Vagina (tissue), 2 donors: ENCODE measurements at places on chromosomes 13 and 19.
A peak's percentile ranks its signal among the peaks of the same experiment; 100 is the strongest.

- no peak overlapping the region for H3K4me3 ChIP-seq
- no peaks in the 10 kb centered on the region for H3K36me3 ChIP-seq
- H3K27ac ChIP-seq, result no peak overlapping the region
- no peaks in the 10 kb centered on the region for H3K27me3 ChIP-seq
These were observed 32.1 kb upstream of the TCF3 start for GRCh38 chr19:1684573-1684912.

DNA sequence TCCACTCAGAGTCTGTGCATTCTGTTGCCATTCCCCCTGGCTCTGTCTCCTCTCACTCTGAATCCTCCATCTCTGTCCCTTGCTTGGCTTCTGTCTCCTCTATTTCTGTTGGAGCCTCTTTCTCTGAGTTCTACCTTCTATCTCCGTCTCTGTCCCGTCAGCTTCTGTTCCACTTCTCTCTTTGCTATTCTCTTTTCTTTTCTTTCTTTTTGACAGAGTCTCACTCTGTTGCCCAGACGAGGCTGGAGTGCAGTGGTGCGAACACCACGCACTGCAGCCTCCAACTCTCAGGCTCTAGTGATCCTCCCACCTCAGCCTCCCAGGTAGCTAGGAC is 33.8 kb upstream of the LRRC4B start:
- H3K4me3 ChIP-seq, result no peak overlapping the region
- no peaks in the 10 kb centered on the region for H3K4me1 ChIP-seq
- H3K36me3 ChIP-seq, result no peaks in the 10 kb centered on the region
- DNase-seq, result no peak
- H3K27ac ChIP-seq, result no peak overlapping the region

- no peak overlapping the region for H3K4me3 ChIP-seq
- no peaks in the 10 kb centered on the region for H3K36me3 ChIP-seq
- no peaks in the 10 kb centered on the region for H3K4me1 ChIP-seq
- no peak for DNase-seq
These were observed 7.0 kb downstream of the TMEM221 start for GRCh38 chr19:17441241-17442021.

DNA sequence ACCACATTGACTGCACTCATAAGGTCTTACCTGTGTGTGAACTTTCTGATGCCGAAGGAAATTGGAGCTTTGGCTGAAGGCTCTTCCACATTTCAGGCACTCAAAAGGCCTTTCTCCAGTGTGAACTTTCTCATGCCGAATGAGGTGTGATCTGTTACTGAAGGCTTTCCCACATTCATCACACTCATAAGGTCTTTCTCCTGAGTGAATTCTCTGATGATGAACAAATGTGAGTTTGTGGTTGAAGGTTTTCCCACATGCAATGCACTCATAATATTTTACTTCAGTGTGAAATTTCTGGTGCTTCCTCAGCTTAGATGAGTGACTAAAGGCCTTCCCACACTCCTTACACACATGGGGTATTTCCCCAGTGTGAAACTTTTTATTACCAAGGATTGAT is 5.7 kb downstream of the ZNF132 start:
- H3K4me1 ChIP-seq, result peaks cover 2% of the 10 kb centered on the region
- H3K27me3 ChIP-seq, result no peaks in the 10 kb centered on the region
- H3K27ac ChIP-seq, result no peak overlapping the region
- DNase-seq, result no peak
- no peak overlapping the region for H3K4me3 ChIP-seq
- peaks cover 12% of the 10 kb centered on the region for H3K36me3 ChIP-seq

- H3K27ac ChIP-seq, result peak overlapping the region; percentile 90
- no peak for DNase-seq
- peaks cover 29% of the 10 kb centered on the region for H3K4me1 ChIP-seq
- no peaks in the 10 kb centered on the region for H3K36me3 ChIP-seq
- peak overlapping the region; percentile 70 for H3K4me3 ChIP-seq
These were observed 6.8 kb upstream of the ARRDC2 start for GRCh38 chr19:18000915-18001776.

DNA sequence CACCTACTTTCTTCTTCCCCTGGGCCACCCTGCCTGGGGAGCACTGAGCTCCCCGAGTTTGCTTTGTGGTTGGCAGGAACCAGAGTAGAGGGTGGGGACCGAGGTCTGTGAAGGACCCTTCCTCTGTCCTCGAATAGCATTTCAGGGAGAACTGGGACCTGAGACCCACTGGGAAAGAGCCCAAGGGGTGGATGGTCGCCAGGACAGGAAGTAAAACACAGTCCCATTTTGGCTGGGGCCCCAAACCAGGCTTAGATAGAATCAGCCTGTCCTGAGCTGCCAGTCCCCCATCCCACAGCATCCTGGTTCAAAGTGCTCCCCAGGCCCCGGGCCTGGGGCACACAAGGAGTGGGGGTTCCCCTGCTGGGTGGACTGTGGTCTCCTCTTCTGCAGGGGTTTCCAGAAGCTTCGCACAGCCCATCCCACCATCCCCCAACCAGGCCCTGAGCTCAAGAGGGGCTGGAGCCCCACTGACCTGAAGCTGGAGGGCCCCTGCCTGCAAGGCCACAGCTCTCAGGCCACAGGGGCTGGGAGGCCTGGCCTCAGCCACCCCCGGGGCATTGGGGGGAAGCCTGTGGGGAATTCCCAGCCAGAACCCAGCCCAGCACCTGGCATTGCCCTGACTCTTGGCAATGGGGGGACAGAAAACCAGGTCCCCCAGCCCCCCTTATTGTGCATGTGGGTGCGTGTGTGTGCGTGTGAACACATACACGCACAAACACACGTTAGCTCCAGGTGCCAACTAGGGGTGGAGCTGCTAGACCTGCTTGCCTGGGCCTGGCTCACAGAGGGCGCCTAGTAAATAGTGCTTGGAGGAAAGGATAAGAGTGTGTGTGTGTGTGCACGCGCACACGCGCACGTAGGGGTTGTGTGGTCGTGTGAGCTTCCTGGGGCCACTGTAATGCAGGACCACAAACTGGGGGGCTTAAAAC is 995 bp upstream of the MKNK2 start:
- H3K27ac ChIP-seq, result peak overlapping the region; percentile 99
- H3K4me3 ChIP-seq, result peak overlapping the region; percentile 99
- no peak for DNase-seq
- H3K4me1 ChIP-seq, result peaks cover 85% of the 10 kb centered on the region
- H3K27me3 ChIP-seq, result no peaks in the 10 kb centered on the region

- no peak for DNase-seq
- peak overlapping the region; percentile 96 for H3K27ac ChIP-seq
- peaks cover 4% of the 10 kb centered on the region for H3K36me3 ChIP-seq
- no peak overlapping the region for H3K4me3 ChIP-seq
These were observed 59.0 kb downstream of the SERP2 start for GRCh38 chr13:44432650-44433049.

GRCh38 chr13:33079960-33080359 is 63.7 kb downstream of the KL start:
- no peaks in the 10 kb centered on the region for H3K36me3 ChIP-seq
- no peak overlapping the region for H3K4me3 ChIP-seq
- no peak overlapping the region for H3K27ac ChIP-seq
- no peaks in the 10 kb centered on the region for H3K4me1 ChIP-seq
- no peak for DNase-seq

GRCh38 chr19:44113784-44114390 is 688 bp downstream of the ZNF225 start:
- H3K27ac ChIP-seq, result peak overlapping the region; percentile 22
- H3K36me3 ChIP-seq, result no peaks in the 10 kb centered on the region
- DNase-seq, result no peak
- H3K4me1 ChIP-seq, result peaks cover 10% of the 10 kb centered on the region
- no peaks in the 10 kb centered on the region for H3K27me3 ChIP-seq

- no peaks in the 10 kb centered on the region for H3K27me3 ChIP-seq
- H3K36me3 ChIP-seq, result no peaks in the 10 kb centered on the region
- peak overlapping the region; percentile 55 for H3K4me3 ChIP-seq
- H3K27ac ChIP-seq, result peak overlapping the region; percentile 66
- no peak for DNase-seq
- H3K4me1 ChIP-seq, result peaks cover 48% of the 10 kb centered on the region
These were observed 6.2 kb downstream of the HRC start for GRCh38 chr19:49148784-49149651.

- H3K4me3 ChIP-seq, result no peak overlapping the region
- no peaks in the 10 kb centered on the region for H3K36me3 ChIP-seq
- H3K27ac ChIP-seq, result no peak overlapping the region
- no peaks in the 10 kb centered on the region for H3K4me1 ChIP-seq
These were observed 26.0 kb upstream of the IRS2 start for GRCh38 chr13:109812382-109812781.

DNA sequence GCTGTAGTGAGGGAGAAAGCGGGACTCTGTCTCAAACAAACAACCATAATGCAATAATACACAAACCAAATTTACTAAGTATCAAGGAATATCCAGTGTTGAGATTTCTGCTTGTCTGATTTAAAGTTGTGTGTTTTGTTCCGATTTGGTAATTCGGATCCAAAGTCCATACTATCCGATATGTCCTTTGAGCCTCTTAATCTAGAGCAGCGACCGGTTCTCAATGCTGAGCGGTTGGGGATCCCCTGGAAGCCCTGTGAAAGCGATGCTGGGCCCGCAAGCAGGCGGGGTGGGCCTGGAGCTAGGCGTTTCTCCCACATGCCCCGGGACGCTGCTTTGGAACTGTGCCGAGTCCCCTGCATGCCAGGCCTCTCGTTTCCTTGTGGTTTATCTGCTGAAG is 20.2 kb downstream of the C19orf44 start:
- no peaks in the 10 kb centered on the region for H3K27me3 ChIP-seq
- no peak overlapping the region for H3K27ac ChIP-seq
- no peak for DNase-seq

DNA sequence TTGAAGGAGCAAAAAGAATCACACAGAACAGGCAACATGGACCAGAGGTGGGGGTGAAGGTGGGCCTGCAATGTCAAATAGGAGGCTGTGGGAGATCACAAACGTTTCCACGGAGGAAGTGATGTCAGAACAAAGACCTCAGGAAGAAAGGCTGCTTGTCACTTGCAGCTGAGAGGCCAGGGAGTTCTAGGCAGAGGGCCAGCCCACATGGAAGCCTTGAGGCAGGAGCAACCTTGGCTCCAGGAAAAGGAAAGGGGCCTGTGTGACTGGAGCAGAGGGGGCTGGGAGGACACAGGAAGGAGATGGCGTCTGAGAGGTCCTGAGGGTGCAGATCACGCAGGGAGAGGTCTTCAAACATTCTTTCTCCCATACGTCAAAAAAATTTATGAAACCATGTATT is 16.3 kb downstream of the ZNF160 start:
- no peaks in the 10 kb centered on the region for H3K36me3 ChIP-seq
- H3K27me3 ChIP-seq, result no peaks in the 10 kb centered on the region
- no peaks in the 10 kb centered on the region for H3K4me1 ChIP-seq
- no peak overlapping the region for H3K4me3 ChIP-seq
- no peak overlapping the region for H3K27ac ChIP-seq
- DNase-seq, result no peak

DNA sequence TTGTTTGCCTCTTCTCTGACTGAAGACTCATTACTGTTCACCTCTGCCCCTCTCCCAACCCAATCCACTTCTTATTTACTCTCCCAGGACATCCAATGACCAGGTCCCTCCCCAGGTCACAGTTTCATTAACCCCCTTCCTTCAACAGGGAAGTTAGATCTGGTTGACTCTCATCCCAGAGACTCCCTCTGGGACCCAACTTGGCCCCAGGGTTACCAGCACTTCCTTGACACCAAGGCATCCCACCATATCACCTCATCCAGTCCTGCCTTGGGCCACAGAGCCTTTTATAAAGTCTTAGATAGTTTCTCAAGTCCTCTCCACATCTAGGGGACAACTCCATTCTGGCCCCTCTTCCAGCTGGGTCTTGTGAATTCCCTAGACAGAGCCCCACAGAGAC is 470.6 kb upstream of the TSHZ3 start:
- no peak for DNase-seq
- H3K27me3 ChIP-seq, result no peaks in the 10 kb centered on the region
- no peak overlapping the region for H3K4me3 ChIP-seq
- peaks cover 5% of the 10 kb centered on the region for H3K4me1 ChIP-seq
- H3K27ac ChIP-seq, result no peak overlapping the region

DNA sequence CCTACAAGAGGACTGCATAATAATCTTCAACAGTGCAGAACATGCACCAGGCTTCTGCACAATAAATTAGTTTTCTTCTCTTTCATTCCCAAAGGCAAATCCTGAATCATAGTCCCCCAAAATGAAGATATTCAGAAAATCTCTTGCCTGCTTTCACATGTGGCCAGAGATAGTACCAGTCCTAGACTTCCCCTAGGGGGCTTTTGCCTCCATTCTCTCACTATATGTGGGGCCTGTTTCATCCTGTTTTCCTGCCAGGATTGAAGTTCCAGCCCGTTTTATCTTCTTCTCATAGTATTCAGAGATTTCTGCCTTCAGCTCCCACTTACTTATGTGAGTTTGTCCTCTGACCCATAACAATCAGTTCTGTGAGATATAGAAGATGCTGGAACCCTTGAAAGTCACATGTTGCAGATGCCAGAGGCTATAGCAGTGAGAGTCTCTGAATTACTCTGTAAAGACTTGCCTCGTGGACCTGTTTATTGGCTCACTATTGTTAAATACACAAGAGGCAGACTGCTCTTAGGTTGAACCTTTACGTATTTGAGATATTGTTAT is 421.9 kb upstream of the PCDH9 start:
- no peaks in the 10 kb centered on the region for H3K36me3 ChIP-seq
- H3K27ac ChIP-seq, result no peak overlapping the region
- H3K27me3 ChIP-seq, result no peaks in the 10 kb centered on the region
- no peaks in the 10 kb centered on the region for H3K4me1 ChIP-seq
- no peak overlapping the region for H3K4me3 ChIP-seq

GRCh38 chr13:46624353-46624752 is 71.4 kb downstream of the LRCH1 start:
- no peak overlapping the region for H3K4me3 ChIP-seq
- no peaks in the 10 kb centered on the region for H3K36me3 ChIP-seq
- no peak overlapping the region for H3K27ac ChIP-seq
- H3K4me1 ChIP-seq, result peaks cover 33% of the 10 kb centered on the region
- no peaks in the 10 kb centered on the region for H3K27me3 ChIP-seq

GRCh38 chr19:58380037-58380661 is 681 bp downstream of the ZNF837 start:
- H3K4me3 ChIP-seq, result peak overlapping the region; percentile 72
- no peak for DNase-seq
- peak overlapping the region; percentile 90 for H3K27ac ChIP-seq

GRCh38 chr19:30629086-30629485 is 256.9 kb downstream of the ZNF536 start:
- no peak overlapping the region for H3K4me3 ChIP-seq
- H3K36me3 ChIP-seq, result no peaks in the 10 kb centered on the region

DNA sequence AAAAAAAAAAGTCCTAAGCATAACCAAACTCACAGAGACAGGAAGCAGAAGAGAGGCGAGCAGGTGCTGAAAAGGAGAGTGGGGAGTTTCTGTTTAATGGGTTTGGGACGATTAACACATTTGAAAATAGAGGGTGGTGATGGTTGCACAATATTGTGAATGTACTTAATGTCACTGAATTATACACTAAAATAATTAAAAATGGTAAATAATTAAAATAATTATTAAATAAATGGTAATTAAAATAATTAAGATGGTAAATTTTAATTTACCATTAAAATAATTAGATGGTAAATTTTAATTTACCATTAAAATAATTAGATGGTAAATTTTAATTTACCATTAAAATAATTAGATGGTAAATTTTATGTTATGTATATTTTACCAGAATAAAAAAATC is 74.8 kb upstream of the XPO4 start:
- no peak overlapping the region for H3K4me3 ChIP-seq
- H3K27ac ChIP-seq, result no peak overlapping the region
- no peaks in the 10 kb centered on the region for H3K27me3 ChIP-seq
- DNase-seq, result no peak
- no peaks in the 10 kb centered on the region for H3K4me1 ChIP-seq
